Brain pericyte (primary cell): ENCODE measurements at places on chromosomes 5 and 9.

DNA sequence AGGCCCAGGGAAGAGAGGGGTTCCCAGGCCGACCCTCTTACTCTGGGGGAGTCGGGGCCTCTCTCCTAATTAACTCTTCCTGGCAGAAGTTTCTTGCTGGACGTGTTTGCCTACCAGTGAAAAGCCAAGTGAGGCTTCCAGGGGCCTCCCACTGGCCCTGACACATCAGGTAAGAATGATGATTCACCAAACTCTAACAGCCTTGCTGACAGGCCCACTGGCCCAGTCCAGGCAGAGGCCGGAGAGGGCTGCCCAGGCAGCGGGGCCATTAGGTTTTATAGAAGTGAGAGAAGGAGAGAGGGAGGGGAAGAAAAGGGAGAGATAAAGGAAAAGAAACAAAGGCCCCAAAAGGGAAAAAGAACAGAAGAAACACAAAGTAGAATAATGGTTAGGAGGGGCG, 50.8 kb upstream of the FOXE1 start:
- no peak for DNase-seq

GRCh38 chr9:113886026-113886369, 9.9 kb downstream of the ZNF618 start:
- DNase-seq = no peak

GRCh38 chr9:15469862-15470261, 40.9 kb downstream of the PSIP1 start:
- DNase-seq = no peak

DNA sequence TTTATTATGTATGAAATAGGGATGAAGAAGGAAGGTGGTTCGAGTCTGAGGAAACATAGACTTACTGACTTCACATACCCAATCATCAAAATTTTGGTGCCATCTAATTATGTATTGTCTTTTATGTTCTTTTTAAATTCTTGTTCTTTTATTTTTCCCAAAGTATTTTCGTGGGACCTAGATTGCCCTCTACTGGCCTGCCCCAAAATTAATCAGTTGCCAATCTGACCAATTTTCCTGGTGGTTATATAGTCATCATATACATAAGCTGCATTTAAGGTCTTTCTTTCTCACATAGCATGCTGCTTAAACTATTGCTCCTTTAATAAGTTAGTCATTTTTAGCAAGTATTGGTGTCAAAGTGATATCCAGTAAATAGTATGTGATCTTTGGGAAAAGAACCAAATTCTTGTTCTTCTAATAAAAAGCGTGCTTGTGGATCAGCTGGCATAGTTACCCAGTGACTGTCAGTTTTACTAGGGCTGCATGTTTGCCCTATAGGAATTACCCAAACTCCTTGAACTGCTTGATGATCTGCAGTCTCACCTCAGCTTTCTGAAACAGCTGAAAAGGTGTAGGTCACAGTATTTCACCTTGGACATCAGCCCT, 223.5 kb downstream of the SH3GL2 start:
- DNase-seq = no peak

DNA sequence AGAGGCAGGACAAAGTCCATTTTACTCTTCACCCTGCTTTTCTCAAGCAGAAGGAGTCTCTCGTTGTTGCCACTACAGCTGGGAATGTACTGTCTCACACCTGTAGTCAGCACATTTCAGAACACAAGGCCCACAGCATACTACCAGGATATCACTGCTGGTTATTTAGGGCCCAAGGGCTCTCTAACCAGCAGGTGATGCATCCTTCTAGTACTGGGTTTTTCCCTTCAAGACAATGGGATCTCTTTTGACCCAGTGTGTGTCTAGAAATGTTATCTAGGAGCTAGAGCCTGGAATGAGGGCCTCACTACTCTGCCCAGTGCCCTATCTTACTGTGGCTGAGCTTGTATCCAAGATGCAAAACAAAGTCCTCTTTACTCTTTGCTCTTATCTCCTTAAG, 235.1 kb upstream of the PRR16 start:
- no peak for DNase-seq

GRCh38 chr9:92970467-92970923, 23.2 kb downstream of the FGD3 start:
- no peak for DNase-seq

DNA sequence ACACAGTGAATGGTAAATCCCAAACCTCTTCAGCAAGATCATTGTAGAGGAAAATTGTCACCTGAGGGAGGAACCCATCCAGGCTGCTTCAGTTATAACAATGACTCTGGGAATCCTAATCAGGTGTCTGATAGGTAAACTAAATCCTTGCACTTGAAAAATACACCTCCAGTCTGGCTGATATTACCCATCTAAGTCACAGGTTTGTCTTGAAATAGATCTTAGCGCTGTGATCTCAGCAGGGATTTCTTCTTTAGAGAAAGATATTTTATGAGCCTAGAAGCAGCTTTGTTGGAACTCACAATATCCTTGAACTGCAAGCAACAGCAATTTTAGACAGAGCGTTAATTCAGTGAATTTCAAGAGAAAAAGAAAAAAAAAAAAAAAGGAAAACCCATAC, 149.7 kb downstream of the SGCD start:
- DNase-seq = no peak

DNA sequence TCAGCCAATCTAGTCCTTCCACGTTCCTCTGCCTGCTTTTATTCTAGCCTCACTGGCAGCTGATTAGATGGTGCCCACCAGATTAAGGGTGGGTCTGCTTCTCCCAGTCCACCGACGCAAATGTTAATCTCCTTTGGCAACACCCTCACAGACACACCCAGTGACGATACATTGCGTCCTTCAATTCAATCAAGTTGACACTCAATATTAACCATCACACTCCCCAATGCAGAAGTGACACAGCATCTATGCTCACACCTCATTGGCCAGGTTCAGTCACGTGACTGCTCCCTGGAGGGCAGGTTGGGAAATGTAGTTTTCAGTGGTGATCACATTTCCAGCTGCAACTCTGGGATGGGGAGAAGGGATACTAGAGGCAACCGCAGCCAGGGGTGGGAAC, 13.0 kb downstream of the SUSD3 start:
- DNase-seq = no peak

GRCh38 chr5:97245386-97245785, 62.3 kb upstream of the RIOK2 start:
- no peak for DNase-seq

DNA sequence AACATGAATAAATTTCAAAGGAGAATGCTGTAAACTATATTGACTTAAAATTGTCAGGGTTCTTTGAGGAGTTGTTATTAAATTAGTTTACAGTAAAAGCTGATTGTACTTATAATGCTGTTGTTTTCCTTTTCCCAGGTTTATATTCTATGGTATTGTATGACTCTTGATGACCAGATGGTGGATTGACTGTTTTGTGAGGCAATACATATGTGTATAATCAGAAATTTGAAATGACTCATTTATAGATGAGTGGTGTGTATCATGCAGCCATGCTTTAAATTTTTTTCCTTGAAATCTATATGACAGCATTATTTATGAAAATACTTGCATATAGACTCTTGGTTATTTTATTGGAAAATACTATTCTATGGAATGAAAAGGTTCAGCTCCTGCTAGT, 195.3 kb downstream of the CNTLN start:
- no peak for DNase-seq

GRCh38 chr5:137366526-137366925, 132.6 kb downstream of the SPOCK1 start:
- DNase-seq = no peak

- DNase-seq = no peak
These were observed 27.6 kb downstream of the KCNMB1 start for GRCh38 chr5:170361616-170362015.

GRCh38 chr9:134014946-134015345, 10.3 kb upstream of the BRD3OS start:
- DNase-seq = no peak

DNA sequence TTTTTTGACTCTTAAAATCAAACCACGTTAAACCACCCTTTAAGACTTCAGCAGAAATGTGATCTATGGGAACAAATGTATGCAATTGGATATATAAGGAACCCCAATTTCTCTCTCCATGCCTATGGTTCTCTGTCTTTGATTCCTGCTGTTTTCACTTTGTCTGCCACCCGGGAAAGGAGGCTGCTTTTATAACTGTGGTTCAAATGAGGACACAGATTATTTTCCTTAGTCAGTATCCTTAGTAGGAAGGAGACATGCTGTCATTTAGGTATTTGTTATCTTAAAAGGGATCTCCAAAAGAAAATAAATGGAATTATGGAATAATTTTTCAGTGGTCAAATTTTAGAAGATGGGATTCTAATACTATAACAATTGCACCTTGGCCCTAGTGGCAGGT, 176.1 kb upstream of the NREP start:
- DNase-seq = no peak

DNA sequence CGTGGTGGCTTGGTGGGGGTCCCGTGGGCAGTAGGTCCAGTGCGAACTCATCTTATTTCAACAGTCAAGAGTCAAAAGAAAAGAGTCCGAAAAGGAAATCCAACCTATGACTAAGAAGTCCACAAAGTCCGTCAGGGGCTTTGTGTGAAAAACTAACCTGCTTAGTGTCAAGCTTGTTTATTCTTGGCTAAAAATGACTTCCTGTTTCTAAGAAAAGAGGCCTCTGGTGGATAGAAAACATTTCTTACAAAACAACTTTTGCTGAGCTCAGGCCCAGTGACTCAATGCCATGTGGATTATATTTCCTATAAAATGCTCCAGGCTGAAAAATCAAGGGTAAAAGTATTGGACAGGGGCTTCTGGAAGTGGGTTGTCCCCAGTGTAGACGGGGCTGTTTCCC, 105.9 kb downstream of the GADD45G start:
- DNase-seq = no peak

DNA sequence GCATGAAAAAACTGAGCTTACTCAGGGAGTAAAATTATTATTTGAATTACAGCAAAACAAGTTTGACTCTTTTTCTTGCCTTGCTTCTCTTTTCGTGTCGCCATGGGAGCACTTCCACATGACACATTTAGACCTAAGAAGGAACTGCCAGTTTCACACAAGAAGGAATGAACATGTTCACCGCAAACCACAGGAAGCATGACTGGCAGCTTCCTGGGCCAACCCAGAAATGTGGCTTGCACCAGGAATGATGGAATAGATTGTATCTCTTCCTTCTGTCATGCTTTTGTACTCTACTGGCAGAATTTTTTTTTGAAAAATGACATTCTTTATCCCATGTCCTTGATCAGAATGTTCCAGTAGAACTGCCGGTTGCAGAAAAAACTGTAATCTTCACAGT, 32.9 kb upstream of the MAN2A1 start:
- peak; percentile 54 for DNase-seq

DNA sequence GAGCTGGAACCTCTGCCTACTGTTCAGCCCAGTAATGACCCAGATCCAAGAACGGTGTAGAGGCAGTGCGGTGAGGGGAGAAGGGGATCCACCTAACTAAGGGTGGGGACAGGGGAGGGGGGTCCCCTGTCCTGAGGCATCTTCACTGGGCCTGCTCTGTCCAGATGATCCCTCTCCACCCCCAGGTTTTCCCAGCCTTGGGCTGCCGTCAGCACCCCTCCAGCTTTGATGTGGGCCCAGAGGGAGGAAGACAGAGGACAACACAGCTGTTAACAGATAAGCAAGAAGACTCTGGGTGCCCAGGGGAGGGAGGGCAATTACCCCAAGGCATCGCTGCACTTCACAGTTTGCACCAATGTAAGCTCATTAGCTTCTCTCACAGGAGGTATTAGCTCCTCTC, 19.3 kb downstream of the BICD2 start:
- no peak for DNase-seq
